NCI-H446 (cell line): ENCODE measurements at places on chromosomes 7 and 10.

GRCh38 chr10:130463104-130463875 lies 327.1 kb downstream of the GLRX3 start:
- DNase-seq = no peak

- no peak for DNase-seq
These were observed 45.8 kb downstream of the EXOC6 start for GRCh38 chr10:92894081-92894655.

DNA sequence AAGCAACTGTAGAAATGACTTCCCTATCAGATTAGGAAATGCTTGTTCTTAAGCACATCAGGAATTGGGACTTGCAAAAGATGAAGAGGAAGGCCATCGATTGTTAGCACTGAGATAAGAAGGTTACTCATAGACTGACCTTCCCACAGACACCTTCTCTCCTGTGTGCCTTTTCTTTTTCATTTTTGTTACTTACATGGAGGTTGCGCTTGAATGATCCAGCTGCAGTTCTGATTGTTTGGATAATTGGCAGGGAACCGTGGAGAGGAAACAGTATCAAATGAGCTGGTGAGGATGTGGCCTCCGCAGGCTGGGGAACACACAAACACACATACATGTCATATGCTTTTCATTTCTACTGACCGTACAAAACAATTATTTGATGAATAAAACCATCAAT lies 134.9 kb upstream of the RSU1 start:
- DNase-seq = no peak

DNA sequence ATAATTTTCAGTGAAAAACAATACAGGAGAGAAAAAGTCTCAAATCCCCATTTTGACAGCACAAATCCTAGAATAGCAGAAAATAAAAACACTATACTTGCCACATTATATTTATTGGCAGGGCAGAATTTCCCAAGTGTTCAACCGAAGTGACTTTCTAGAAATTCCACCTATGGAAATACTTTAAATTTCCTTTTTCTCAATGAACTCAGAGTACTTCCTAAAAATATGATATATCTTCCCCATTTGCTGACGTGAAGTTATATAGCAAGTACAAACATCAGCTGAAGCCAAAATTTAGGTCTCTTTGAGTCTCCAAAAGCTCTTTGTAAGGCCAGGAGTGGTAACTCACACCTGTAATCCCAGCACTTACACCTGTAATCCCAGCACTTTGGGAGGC lies 83.3 kb downstream of the NT5C2 start:
- no peak for DNase-seq

DNA sequence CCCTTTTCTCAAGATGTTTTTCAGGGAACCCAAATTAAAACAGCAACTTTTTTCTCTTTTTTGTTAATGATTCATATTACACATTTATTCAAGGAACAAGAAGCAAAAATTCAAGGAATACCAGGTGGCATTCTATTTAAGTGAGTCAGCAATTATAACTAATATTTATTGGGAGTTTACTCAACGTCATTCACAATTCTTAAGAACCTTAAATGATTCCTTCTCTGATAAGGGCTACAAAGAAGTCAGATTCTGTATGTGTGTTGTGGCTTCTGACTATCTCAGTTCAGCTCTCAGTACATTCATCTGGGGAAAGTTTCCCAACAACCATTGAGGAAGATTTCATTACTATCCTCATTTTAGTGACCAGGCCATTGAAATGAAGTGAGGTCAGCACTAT lies 470.7 kb upstream of the AKR1E2 start:
- no peak for DNase-seq

DNA sequence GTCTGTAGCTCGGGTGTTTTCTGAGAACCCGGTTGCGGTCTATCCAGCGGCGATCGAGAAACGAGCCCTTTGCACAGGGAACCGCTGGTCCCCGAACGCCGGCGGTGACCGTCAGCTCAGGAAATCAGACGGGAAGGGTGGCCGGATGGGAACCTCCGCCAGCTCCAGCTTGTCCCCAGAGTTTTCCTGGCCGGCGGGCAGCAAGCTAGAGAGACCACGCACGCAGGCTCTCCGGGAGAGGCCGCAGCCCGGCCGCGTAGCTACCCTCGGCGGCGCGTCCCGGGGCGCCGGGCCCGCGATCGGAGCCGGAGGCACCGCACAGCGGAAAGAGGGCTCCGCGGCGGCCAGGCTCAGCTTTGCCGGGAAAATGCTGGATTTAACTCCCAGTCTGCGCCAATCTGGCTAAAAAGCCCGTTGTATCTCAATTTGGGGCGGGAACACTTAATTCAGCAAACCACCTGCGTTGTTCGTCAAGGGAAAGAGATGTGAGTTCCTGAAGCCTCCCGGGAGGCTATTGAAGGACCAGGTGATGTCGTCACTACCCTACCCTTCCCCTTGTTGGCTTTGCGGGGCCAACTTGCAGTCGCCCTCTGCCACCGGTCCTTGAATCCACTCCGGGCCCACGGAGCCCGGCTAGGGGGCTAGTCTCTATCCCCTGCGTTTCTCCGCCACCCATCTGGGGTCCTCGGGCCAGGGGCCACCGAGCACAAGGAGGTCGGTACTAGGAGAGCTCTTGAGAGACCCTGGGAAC lies 859 bp upstream of the CH25H start:
- no peak for DNase-seq

- no peak for DNase-seq
These were observed 324.6 kb downstream of the ATRNL1 start for GRCh38 chr10:115417585-115418265.

GRCh38 chr7:149873074-149873969 lies at the start of gene ATP6V0E2:
Gene ATP6V0E2, plus strand, starts transcription at chr7:149873969. Its CDS starts 97 bp downstream, at chr7:149874066.
- peak; percentile 89 for DNase-seq
